NCI-H2029 (cell line): ENCODE measurements at places on chromosomes 3 and 15.

DNA sequence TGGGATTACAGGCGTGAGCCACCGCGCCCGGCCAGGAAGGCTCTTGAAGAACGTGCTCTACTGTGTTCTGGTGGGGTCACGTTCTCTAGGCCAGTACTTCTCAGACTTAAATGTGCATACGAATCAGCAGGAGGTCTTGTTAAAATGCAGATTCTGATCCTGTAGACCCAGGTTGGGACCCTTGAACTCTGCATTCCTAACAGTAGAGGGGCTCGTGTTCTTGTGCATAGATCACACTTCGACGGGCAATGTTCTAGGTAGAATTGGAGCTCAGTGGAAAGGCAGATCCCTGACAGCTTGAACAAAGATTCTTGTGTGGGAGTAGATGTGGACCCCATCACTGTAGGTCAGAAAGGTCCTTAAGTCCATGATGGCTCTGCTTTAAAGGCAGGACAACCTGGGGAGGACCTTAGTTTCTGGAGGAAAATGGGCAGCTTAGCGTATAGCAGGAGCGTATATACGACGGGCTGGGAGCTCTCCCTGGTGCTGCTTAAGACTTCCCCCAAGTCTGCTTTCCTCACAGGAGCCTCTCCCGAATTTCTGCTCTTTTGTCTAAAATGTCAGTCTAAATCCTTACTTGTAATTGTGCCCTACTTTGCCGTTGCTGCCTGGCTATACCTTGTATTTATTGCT lies 16.9 kb upstream of the FAM81A start:
- no peak for DNase-seq

DNA sequence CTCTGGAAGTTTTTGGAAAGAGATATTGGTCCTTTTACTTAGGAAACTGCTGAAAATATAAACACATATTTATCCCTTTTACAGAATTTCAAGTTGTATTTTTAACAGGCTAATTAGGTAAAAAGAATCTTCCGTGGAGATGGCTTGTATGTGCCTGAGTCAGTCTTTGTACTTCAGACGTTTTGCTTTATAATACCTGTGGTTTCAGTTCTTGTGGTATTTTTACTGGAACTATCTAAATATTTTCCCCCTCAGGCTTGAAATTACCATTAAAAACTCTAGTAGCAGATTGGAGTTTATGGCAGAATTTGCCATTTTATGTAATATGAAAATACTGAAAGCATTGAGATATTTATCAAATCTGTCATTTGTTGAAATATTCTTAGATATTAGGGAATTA lies 151.6 kb upstream of the CGNL1 start:
- DNase-seq = no peak

DNA sequence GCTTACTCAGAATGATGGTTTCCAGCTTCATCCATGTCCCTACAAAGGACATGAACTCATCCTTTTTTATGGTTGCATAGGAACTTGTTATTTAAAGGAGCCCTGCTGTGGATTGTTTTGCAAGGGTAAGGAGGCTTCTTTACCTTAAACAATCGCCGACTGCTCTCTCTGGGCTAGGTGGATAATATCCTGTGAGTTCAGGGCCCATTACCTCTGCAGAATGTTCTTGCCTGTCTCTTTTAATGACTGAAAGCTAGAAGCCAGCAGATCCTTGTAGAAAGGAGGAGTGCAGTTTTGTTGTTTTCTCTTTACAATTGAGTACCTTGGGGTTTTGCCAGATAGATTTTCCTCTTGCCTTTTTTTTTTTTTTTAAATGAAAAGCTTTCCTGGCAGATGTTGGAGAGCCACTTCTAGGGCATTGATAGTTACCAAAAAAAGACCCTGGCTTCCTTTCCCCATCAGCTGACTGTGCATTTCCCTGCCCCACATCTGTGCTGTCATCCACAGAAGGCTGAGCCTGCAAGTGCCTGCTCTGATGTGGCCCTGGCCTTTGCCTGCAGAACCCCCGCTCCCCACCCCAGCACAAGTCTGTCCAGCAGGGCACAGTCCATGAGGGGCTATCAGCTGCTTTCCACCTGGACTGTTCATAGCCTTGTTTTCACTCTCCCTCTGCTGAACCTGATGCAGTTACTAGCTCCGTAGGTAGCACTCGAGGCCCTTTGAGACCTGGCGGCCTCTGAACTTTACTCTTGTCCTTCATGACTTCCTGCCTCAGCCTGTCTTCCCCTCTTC lies 113.1 kb downstream of the CHCHD6 start:
- peak; percentile 85 for DNase-seq

GRCh38 chr3:28012830-28013229 lies 228.6 kb upstream of the CMC1 start:
- DNase-seq = no peak

- no peak for DNase-seq
These were observed 940.9 kb downstream of the OTOL1 start for GRCh38 chr3:162437480-162437879.

GRCh38 chr3:187064210-187065115 lies 74.8 kb downstream of the RPL39L start:
- DNase-seq = peak; percentile 22

DNA sequence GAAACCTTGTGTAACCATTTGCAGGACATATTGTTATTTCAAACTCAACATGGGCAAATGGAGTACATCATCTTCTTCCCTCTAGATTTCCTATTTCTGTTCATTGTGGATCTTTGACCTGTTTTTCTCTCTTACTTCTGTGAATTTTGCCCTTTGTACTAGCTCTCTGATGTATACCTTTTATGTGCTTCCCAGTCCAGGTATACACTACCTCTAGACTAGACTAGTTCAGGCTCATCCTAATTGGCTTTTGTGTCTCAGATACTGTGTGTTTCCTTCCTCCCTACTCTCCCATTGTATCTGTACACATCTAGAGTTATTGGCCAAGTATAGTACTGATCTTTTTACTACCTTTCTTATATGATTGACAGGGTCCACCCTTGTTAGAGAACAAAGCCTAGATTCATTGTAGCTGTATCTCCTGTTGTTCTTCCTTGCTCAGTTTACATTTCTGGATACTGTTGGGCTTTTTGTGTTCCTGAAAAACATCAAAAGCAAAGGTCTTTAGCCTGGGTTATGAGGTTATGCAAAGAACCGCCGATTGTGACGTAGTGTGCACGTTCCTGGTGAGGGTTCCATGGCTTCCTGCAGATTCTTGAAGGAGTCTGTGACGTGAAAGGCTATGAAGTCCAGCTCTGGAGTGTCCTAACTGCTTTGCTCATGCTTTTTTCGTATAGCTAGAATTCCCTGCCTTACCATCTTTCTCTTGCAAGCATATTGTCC lies 167.4 kb downstream of the KLHL25 start:
- no peak for DNase-seq

DNA sequence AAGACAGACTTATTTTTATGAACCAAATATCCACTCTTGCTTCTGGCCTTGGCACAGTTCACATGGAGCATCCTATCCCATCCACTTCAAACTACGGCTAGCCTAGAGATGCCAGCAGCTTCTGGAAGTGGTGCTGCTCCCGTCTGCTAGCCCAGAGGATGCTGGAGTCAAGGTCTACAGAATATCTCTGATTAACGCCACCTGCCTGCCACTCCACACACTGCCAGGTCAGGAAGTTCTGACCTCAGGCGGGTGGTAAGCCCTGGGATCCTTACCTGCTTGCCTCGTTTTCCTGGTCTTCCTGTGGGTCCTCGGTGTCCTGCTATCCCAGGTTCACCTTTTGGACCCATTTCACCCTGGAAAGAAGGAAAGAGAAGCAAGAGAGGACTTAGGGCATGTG lies 42.9 kb downstream of the EAF1 start:
- no peak for DNase-seq

DNA sequence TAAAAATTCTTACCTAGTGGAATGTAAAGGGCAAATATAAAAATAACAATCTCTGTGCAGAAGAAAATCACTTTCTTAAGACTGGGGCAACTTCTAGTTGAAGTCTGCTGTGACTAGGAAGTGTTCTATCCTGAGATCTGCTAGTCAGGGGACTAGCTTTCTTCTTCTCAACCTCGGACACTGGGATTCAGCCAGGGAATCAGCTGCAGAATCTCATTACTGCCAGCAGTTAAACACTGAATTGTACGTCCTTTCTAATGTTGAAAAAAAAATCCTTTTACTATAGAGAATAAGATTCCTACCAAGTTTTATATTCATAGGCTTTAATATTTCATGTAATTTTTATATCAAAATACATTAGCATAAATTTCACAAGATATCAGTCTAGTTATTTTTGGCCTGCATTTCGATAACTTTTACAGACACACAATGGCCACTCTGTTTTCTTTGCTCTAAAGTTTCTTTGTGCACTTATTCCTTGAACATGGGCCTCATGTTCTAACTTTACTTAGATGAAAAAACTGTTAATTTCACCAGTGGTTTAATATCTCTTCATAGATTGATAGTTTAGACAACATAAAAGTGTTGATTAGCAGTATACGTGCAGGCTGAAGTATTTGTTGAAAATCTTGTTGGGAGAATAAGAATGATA lies 2.6 kb upstream of the NEO1 start:
- no peak for DNase-seq

DNA sequence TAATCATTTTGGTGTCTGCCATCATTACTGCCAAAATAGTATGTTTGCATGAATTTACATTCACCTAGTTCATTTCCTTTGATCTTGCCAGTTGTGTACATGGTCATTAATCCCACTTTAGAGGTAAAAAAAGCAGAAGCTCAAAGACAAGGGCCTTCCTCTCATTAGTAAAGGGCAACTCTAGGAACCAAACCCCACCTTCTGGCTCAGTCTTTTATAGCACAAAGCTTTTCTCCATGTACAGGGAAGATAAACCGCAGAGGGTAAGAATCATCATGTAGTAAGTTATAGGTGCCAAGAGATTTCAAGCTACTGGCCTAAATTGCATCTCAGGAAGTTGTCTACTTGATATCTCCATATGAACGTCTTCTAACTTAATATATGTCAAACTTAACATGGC lies 19.3 kb upstream of the SPG21 start:
- DNase-seq = no peak

- no peak for DNase-seq
These were observed 511.0 kb upstream of the ALCAM start for GRCh38 chr3:104855702-104856101.

DNA sequence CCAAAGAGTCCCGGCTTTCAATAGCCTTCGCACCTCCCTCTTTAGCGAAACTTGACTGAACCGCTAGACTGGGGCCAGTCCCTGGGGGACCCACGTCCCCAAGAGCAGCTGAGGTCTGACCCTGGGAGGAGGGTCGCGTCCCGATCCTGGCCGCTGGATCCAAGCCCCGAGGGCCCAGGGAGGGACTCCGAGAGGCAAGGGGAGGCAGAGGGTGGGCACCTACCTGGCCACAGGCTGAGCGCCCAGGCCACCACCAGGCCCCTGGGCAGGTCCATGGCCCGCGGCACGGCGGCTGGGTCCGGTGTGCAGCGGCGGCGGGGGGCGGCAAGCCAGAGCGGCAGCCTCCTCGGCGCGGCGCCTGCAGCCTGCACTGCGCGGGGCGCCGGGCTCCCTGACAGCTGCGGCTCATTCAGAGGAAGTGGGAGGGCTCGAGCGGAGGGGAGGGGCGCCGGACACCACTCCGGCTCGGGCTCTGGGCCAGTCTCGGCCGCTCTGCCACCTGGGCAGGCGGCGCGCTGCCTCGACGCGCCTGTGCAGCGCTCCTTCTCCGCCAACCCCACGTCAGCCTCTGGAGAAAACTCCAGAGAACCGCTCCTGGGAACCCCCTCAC lies at the start of gene ITGA11:
Gene ITGA11, minus strand, starts transcription at position 372 of the 610 bp plus-strand sequence. Its CDS starts 97 bp downstream, at position 275.
- peak; percentile 27 for DNase-seq

DNA sequence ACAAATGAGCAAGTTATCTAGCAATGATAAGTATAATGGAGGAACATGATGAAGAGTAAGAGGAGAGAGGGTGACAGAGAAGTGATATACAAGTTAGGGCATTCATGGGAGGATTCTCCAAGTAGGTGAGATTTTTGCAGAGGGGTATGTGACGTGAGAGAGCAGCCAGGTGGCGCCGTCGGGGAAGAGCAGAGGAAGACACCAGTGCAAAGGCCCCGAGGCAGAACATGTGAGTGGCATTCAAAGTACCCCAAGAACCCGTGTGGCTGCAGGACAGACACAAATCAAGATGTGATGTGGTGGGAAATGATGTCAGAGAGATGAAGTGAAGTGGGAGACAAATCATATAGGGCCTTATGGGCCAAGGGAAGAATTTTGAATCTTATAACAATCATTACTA lies 81.8 kb upstream of the GRM7 start:
- DNase-seq = no peak

DNA sequence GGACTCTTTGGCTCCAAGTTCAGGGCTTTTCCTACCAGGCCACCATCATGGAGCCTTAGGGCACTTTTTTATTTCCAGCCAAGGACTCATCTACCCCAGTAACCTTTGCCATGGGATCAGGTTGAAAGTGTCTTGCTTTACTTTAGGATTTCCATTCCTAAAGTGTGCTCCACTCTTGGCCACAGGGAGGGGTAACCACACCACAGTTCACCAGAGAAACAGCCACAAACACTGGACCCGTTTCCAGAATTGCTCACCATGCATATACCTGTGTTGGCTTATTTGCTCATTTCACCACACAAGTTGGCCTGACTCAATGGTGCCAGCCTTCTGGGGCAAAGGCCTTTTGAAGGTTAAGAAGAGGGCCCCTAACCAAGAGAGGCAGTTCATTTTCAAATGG lies 70.6 kb upstream of the RAD18 start:
- DNase-seq = no peak

- no peak for DNase-seq
These were observed 251.4 kb upstream of the C2CD4B start for GRCh38 chr15:62416526-62416925.

GRCh38 chr3:20001932-20002331 lies 10.1 kb downstream of the PP2D1 start:
- DNase-seq = no peak

- DNase-seq = no peak
These were observed 76.7 kb upstream of the LPP start for GRCh38 chr3:188077160-188077799.

DNA sequence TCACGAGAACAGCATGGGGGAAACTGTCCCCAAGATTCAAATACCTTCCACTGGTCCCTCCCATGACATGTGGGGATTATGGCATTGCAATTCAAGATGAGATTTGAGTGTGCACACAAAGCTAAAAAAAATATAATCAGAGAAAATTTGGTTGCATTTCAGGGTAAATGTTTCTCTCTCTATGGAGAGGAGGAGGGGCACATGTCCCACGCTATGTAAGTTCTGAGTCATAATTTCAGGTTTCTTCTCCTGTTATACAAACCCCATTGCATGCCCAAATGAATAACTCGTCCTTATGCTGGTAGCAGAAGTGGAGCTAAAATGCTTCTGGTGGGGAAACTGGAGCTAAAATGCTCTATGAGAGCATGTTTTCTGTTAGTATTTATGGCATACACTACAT lies 209.7 kb upstream of the DCBLD2 start:
- no peak for DNase-seq
